A549 (cell line): ENCODE measurements at places on chromosomes 4 and X.

GRCh38 chrX:107482046-107482445, 32.6 kb downstream of the FRMPD3 start:
- no peak for DNase-seq

- no peak for DNase-seq
Measured at GRCh38 chr4:163991298-163991865, 496.9 kb downstream of the TMA16 start.

- DNase-seq: no peak
Measured at GRCh38 chr4:118850488-118851173, 14.7 kb upstream of the SEC24D start.

DNA sequence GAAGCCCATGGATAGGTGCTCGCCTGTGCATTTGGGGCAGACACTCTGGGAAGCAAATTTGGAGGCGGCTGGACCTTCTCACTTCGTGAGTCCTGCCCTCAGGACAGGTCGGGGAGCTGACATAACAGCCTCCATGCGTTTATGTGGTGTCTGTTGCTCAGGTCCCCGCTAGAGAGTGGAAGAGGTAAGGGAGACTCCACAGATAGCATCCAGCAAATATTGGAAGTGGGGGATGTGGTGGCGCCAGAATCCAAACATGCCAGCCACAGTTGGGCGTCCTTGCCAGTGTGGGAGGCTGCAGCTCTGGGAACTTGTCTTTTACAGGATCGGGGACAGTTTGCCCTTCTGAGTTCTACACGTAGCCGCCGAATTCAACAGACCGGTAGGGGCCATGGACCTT, 47.8 kb downstream of the ZNF182 start:
- no peak for DNase-seq

DNA sequence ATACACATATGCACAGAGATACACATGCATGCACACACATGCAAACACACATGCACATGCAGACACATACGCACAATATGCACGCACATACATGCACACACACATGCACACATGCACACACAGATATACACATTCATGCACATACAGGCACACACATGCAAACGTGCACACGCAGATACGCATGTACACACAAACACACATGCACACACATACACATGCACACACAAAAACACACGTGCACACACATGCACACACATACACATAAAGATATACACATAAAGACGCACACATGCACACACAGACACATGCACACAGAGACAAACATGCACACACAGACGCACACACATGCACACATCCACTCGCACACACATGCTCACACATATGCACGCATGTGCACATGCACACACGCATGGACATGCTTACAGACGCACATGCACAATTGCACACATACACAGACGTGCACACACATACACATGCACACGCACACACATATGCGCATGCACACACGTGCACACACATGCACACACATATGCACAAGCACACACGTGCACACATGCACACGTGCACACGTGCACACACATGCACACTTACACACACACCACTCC, 145.2 kb downstream of the ADRA2C start:
- no peak for DNase-seq

DNA sequence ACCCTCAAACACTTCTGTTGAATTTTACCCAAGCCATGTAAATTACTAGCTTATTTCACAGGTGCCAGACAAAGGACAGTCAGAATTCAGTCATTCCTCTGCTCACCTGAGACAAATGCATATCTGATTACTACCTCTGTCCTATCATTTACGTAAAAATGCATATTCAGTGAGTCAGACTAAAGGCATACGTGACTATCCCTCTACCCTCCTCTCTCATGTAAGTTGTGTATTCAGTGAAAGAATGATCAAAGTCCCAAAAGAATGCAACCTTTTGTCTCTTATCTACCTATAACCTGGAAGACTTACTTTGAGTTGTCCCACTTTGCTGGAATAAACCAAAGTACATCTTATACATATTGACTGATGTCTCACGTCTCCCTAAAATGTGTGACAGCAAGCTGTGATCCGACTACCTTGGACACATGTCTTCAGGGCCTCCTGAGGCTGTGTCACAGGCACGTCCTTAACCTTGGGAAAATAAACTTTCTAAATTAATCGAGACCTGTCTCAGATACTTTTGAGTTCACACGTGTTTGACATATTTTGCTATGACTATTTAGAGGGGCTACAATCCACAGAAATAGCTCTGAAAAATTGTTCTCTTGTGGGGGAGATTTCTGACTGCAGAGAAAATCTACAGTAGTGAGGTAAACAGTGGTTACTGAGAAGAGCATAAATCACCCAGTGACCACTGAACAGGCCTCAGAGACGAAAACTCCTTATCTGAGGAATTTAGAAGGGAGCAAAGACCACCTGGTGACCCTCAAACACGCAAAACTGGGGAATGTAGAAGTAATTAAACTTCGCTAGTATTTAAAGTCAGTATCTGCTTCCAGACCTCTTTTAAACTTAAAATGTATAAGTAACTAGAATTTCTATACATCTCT, 1575.8 kb downstream of the STIM2 start:
- DNase-seq: no peak

GRCh38 chr4:122669911-122670738, 49.3 kb upstream of the IL21 start:
- no peak for DNase-seq

DNA sequence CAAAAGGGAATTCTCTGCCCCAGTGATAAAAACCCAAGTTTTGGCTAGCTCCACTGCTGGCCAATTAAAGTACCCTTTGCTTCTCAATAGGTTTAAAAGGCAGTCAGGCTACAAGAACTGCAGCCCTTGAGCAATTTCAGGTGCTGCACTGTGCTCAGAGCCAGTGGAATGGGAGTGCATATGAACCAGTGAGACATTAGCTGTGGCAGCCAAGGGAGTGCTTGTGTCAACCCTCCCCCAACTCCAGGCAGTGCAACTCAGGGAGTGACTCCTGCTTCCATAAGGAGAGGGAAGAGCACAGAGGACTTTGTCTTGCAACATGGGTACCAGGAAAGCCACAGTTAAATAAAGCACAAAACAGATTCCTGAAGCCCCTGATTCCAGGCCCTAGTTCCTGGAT, 61.6 kb upstream of the VAMP7 start:
- DNase-seq: no peak
